CD4-positive, alpha-beta T cell treated with Interleukin-21 for 1 hour (primary cell): ENCODE measurements at places on chromosomes 2 and 18.

DNA sequence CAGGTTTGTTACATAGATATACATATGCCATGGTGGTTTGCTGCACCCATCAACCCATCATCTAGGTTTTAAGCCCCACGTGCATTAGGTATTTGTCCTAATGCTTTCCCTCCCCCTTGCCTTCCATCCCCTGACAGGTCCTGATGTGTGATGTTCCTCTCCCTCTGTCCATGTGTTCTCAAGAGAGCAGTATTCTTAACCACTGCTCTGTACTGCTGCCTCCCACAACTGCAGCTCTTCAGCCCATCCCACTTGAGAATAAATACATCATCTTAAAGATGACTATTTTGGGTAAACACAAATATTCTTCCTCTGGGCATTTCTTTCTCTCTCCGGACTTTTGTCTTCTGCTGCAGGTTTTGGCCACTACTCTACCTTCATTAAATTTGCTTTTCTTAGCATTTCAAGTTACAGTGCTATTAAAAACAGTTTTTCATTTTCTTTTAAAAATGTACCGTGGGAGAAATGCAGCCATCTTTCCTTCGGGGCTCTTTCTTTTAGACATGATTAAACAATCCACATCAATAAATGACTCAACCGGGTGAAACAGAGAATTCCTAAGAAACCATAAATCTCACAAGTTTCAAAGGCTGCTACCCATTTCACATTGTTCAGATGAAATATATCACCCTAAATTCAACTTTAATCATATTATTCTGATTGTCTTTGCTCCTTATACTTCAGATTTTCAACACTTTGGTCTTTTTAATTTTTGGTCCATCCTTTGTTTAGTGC lies 323.4 kb downstream of the GALNT13 start:
- no peak for DNase-seq

GRCh38 chr2:70949086-70949485 lies 13.4 kb downstream of the ATP6V1B1 start:
- no peak for DNase-seq

DNA sequence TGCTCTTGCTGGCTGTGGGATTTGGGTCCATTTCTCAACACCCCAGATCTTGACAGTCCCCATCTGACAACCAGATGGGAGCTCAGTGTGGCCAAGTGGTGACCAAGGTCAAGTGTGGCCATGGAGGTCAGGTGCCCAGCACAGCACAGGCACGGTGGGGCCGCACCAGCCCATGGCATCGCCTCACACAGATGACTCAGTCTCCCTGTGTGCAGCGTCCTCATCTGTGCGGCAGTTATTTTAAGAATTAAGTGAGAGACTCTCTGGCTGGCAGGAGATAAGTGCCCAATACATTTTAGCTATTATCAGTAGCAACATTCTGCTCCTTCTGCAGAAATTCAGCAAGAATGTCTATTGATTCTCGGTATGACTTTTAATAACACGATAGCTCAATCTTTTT lies 167.2 kb downstream of the DDX1 start:
- no peak for DNase-seq

DNA sequence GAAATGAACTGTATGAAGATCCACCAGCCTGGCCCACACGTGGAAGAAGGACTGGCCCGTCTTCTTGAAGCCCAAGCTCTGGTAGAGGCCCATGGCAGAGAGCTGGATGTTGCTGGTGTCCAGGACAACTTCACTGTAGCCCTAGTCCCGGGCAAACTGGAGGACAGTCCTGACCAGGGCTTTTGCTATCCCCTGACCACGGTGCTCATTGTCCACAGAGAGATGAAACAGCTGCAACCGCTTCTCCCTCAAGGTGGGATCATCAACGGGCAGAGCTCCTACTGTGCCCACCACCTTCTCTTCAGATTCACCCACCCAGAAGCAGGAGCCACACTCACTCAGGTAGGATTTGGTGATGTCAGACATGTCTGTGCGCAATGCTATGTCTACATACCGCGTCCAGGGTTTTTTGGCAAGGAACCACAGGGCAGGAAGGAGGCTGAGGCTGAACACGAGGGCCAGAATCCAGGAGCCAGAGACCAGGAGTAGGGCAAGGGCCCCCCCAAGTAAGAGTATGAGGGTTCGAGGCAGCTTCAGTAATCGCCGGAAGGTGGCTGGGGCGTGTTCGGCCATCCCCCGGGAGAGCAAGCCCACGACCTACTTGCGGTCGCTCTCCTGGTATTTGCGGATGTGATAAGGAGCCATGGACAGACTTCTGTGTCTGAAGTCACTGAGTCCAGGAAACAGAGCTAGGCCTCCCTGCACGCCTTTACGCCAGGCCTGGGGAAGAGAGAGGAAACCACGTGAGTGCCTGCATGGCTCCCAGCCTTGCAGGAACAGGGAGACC lies 36.3 kb downstream of the TPRKB start:
- no peak for DNase-seq

DNA sequence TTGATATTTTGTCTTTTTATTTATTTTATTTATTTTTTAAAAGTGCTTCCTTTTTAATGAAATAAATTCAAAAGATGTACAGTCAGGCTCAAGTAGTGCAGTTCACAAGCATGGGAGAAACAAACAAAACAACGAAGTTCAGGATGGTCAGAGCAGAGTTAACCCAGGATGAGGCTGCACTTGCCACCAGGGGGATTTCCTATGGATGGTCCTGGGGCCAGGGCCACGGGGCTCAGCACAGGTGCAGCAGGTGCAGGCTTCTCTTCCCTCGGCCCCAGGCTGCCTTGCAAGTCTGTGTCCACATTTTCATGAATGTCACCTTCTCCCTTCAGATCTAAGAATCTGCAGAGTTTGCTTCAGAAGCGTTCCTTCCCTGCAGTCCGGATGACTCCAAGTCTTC lies 76.5 kb downstream of the CDCA7 start:
- no peak for DNase-seq

- no peak for DNase-seq
Measured at GRCh38 chr18:57331718-57332117, 20.6 kb upstream of the ST8SIA3 start.
